Cortex of kidney (tissue), 1 donor: ENCODE measurements at places on chromosomes 11 and 22.

DNA sequence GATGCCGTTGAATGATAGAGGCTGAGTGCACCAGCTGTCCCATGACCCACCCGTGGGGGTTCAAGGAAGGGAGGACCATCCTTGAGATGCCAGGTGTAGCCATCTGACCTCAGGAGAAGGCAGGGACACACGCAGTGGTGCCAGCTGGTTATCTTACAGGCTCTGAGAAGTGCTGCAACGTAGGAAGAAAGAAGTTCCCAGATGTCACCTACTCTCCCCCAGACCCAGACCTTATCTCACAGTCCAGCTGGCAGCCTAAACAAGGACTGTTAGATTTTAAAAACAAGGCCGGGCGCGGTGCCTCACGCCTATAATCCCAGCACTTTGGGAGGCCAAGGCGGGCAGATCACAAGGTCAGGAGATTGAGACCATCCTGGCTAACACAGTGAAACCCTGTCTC, 1307.6 kb downstream of the TBC1D22A start:
- no peak for DNase-seq

DNA sequence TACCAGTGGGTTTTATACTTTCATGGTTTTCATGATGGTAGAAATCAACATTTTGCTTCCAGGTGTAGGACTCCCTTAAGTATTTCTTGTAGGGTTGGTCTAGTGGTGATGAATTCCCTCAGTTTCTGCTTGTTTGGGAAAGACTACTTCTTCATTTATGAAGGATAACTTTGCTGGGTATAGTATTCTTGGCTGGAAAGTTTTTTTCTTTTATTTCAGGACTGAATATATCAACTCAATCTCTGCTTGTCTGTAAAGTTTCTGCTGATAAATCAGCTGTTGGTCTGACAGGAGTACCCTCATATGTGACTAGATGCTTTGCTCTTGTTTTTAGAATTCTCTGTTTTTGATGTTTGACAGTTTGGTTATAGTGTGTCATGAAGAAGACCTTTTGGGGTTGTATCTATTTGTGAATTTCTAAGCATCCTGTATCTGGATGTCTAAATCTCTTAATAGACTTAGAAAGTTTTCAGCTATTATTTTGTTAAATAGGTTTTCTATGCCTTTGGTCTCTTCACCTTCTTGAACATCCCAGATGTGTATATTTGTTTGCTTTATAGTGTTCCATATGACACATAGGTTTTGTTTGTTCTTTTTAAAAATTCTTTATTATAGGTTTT, 95.9 kb downstream of the ENTHD1 start:
- DNase-seq = no peak

GRCh38 chr11:96267496-96268032, 75.4 kb downstream of the MAML2 start:
- no peak for DNase-seq

GRCh38 chr22:37213941-37214730, 1.9 kb upstream of the SSTR3 start:
- no peak for DNase-seq

DNA sequence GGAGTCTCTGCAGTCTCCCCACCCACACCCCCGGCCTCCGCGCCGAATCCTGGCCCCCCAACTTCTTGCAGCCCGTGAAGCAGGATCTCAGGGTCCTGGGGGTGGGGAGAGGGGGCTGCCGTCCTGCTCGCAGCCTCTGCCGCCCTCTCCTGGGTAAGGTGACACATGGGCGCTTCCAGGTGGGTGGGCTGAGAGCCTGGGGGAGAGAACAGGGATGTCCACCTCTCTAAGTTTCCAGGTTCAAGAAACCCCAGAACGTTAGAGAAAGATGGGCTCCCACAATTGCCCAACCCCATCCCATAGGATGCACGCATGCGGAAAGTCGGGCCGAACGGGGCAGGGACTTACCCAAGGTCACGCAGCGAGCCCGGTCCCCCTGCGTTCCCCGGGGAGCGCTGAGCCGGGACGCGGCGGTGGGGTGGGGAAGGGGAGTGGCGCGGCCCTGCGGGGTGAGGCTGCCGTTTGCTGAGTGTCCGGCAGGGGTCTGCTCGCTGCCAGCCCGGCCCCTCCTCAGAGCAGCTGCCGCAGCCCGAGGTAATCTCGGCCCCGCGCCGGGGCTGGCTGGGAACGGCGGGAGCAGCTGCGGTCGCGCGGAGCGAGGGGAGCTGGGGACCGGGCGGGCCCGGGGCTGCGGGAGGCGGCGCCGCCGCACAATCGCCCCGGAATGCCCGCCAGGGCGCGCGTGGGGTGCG, 705 bp upstream of the CAPN1 start:
- no peak for DNase-seq

DNA sequence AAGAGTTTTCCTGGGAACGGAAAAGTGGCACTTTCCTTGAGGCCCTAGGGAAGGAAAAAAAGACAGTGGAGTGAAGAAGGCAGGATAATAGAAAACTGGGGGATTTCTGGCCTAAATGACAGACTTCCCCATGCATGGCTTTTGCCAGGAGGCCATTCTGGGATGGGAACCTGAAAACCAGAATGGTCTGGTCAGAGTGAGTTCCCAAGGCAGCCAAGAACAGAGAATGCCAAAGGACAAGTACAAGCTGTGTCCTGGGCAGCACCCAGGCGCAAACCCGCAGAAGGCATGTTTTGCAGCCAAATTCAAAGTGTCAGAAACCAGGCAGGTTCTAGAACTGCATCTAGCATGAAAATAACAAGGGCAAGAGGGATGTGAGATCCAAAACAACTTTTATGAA, 162.4 kb downstream of the SPON1 start:
- DNase-seq = no peak

DNA sequence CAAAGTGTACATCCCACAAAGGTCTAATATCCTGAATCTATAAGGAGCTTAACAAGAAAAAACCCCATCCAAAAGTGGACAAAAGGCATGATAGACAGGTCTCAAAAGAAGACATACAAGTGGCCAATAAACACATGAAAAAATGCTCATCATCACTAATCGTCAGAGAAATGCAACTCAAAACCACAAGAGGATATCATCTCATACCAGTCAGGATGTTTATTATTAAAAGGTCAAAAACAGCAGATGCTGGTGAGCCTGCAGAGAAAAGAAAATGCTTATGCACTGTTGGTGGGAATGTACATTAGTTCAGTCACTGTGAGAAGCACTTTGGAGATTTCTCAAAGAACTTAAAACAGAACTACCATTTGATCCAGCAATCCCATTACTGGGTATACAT, 12.7 kb downstream of the LGALS12 start:
- DNase-seq = no peak

DNA sequence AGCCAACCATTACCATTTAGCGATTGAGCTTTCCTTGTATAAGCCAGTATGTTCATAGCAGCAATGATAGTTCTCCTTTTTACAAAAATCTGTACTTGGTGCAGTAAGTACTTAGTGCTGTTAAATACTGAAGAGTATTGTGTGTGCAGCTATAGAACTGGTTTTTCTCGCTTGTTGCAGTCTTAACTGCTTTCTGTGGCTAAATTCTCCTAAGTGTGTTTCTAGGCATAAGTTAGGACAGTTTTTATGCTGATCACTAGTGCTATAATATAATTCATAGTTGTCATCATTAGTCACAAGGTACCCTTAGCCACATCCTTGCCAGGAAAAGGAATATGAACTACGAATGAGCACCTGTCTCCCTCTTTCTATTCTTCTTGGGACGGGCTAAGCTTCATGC, 107.7 kb downstream of the GRAMD1B start:
- DNase-seq = no peak

- DNase-seq = no peak
Observed at GRCh38 chr22:41021061-41021612, 70.0 kb downstream of the RBX1 start.

- no peak for DNase-seq
Observed at GRCh38 chr11:2930704-2931419, 1.6 kb upstream of the PHLDA2 start.

DNA sequence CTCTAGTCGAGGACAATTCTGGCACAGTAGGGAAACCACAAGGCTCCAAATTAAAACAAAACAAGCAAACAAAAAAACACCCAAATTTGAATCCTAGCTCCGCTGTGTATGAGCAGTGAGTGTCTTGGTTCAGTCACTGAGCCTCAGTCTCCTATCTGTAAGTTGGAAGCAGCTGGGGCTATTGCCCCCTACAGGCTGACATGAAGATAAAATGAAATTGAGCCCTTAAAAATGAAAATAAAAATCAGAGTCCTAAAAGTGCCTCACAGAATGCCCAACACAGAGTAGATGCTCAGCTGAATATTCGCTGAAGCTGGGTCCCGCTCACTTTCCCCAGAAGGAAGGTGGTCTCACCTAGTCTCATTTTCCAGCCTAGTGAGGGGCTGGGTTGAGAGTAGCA, 65.2 kb downstream of the PDE2A start:
- no peak for DNase-seq

- DNase-seq = no peak
Observed at GRCh38 chr22:20751185-20751851, 22.6 kb upstream of the SERPIND1 start.

DNA sequence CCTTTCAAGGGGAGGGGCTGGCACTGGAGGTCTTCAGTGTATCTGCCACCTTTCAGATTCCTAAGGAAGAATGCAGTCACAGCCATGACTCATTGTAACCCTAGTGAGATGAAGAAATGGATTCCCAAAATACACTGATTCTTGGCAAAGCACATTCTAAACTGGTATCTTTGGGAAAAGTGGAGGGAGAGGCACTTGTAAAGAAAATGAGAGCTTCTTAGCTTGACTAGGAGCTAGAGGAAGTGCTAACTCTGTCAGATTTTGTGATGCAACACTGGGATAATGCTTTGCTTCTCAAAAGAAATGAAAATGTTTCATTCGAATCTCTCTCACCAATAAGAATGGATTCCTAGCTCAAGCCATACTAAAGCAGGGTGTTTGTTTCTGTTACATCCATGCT, 14.3 kb downstream of the NRIP3 start:
- no peak for DNase-seq

GRCh38 chr11:86255896-86256295, 11.3 kb downstream of the EED start:
- no peak for DNase-seq
